Stimulated activated CD8-positive, alpha-beta memory T cell treated with anti-CD3 and anti-CD28 coated beads, Interleukin-15, amount 100 ng/mL, for 24 hours (primary cell): ENCODE measurements at places on chromosomes 7 and 10.

GRCh38 chr7:25842201-25842733, 309.7 kb upstream of the NFE2L3 start:
- no peak for DNase-seq

DNA sequence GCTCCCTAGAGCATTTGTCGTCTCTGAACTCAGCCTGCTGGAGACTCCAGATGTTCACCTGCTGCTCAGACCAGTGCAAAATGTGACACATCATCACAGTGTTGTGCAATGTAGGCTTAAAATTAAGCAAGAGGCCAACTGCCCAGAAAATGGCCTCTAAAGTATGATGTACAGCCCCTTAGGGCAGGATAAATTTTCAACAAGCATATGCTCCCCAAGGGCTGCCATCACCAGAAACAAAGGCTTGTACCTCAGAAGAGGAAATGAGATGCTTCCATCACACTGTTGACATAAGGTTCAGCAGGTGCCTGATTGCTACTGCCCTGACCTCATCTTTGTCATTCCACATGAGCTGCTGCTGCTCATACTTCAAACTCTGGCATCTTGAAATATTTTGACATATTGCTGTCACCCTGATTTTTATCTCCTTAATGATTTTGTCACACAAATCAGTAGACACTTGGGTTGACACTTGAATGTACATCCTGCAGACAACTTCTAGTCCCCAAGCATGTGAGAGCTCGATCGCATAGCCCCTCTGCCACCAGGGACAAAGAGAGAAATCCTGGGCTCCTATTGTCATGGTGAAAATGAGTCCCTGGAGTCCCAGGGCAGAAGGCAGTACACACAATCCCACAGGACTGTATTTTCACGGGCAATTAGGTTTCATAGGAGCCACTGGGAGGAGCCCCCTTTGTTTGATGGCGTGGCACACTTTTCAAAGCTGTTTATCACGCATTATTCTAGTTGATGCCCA, 219.7 kb upstream of the STK17A start:
- no peak for DNase-seq

DNA sequence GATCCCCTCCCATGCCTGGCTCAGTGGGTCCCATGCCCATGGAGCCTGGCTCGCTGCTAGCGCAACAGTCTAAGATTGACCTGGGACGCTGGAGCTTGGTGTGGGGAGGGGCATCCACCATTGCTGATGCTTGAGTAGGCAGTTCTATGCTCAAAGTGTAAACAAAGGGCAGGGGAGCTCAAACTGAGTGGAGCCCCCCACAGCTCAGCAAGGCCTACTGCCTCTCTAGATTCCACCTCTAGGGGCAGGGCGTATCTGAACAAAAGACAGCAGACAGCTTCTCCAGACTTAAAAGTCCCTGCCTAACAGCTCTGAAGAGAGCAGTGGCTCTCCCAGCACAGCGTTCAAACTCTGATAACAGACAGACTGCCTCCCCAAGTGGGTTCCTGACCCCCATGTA, 31.2 kb upstream of the FFAR4 start:
- no peak for DNase-seq

DNA sequence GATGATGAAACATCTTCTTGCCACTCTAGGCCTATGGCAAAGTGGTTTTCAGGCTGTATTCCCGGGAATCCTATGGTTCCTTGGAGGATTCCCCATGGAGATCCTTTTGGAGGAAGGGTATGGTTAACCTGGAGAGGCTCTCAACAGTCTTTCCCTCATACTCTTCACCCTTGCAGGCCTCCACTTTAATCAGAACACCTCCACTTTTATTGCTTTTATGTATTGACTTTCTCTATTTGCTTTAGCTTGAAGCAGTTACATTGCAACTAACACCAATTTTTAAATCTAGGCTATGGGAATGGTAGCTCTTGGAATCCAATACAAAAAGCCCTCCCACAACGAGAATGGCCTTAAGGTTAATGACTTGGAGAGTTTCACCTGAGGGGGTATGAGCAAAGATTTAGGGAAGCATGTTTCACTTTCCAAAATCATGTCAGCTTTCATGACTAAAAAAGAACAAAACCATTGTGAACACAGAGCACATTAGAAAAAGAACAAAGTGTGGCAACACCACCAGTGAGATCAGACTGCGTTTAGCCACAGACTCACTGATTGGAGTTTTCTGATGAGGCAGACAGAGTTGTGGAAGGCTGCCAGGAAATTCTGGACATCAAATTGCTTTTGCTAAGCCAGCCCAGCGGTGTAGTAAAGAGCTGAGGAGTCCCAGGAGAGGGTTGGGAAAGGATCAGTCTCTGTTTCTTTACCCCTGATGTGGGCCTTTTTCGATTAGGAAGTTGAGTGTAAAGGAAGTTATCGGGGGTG, 130.4 kb upstream of the BMPER start:
- no peak for DNase-seq

DNA sequence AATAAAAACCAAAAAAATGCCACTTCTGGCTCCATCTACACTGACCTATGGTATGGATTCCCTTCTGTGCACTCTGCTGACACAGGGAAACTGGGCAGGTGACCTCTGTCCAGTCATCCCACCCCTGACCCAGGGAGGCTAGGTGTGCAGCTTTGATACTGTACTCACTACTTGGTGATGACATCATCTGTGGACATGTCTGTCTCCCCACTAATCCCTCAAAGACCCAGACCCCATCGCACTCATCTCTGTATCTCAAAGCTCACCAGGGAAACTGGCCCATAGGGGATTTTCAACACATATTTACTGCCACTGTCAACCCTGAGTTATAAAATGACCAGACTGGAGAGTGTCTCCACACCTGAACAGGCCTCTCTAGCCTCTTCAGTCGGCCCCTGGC, 10.6 kb downstream of the SGMS1 start:
- DNase-seq, result no peak

DNA sequence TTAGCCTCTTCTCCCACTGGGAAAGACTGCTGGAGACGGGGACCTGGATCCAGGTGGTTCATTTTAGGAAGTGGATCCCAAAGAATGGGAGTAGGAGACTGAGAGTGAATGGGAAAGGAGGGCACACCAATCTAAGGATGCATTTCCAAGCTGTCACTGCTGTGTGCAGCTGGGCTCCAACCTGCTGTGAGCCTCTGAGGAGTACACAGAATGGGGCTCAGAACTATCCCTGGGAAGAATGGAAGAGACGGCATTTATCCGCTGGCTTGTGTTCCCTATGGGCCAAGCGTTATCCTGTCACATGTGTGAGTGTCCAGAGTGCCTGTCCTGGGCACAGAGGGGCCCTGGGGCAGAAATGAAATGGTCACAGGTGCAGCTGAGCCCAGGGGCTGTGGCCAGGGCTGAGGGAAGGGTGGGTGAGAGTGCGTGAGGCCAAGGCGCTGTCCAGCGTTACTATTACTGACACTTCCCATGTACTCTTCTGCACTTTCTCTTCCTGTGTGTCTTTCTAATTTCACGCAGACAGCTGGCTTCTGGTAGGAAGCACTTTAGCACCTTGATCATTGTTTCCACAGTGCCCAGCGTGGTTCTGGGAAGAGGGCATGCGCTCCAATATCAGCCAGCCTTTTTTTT, 35.4 kb upstream of the PODXL start:
- no peak for DNase-seq

- no peak for DNase-seq
Observed at GRCh38 chr7:108292541-108292940, 162.4 kb upstream of the LAMB4 start.

GRCh38 chr10:71889388-71889987, 38.4 kb upstream of the PSAP start:
- DNase-seq, result no peak

DNA sequence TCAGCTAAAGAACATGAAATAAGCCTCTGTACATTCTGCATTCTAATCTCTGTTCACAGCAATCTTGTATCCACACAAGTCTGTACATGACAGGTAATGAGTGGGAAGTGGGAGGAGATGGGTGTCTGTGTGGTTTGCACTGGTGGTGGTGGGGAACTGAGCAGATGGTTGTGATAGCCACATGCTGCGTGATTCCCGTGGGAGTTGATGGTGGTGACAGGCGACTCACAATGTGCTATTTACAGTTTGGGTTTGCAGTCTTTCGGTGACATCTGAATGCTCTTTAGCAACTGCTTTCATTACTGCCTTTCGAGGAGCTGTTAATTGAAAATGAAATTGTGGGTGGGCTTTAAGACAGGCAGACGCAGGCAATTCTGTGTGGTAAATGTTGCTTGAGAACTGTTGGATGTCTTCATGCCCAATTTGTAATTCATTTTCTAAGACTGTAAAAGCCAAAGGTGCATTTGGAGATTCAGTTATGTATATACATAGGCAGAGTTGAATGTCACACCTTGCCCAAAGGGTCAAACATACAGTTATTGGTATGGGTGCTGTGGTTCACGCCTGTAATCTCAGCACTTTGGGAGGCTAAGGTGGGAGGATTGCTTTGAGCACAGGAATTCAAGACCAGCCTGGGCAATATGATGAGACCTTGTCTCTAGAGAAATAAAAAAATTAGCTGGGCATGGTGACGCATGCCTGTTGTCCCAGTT, 308.2 kb downstream of the AUTS2 start:
- DNase-seq, result no peak

GRCh38 chr10:63553031-63553430, 31.8 kb downstream of the REEP3 start:
- DNase-seq, result no peak

GRCh38 chr10:91605968-91606367, 26.9 kb downstream of the PPP1R3C start:
- no peak for DNase-seq

DNA sequence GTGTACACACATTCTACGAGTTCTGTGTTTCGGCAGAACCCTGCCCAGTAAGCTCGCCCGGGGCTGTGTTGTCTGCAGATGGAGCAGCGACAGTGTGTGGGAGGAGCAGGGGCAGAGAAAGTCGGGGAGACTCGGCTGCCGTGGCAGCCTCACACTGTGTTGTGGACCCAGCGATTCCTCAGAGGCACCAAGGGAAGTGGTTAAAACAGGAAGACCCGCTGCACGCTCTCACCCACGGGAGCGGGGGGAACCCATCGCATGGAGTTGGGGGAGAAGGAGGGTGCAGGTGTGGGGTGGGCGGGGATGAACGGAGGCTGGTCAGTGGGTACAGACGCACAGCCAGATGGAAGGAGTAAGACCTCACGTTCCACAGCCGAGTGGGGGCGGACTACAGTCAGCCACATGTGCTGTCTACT, 250.2 kb downstream of the ELFN1 start:
- no peak for DNase-seq

GRCh38 chr10:528173-529165, 161.0 kb downstream of the DIP2C start:
- DNase-seq, result no peak
